Activated effector memory CD4-positive, alpha-beta T cell treated with Interleukin-2 at 50 U/mL for 16 hours (primary cell): ENCODE measurements at places on chromosomes 5 and 9.

- DNase-seq: no peak
These were observed 157.2 kb downstream of the ESM1 start for GRCh38 chr5:54828151-54828550.

DNA sequence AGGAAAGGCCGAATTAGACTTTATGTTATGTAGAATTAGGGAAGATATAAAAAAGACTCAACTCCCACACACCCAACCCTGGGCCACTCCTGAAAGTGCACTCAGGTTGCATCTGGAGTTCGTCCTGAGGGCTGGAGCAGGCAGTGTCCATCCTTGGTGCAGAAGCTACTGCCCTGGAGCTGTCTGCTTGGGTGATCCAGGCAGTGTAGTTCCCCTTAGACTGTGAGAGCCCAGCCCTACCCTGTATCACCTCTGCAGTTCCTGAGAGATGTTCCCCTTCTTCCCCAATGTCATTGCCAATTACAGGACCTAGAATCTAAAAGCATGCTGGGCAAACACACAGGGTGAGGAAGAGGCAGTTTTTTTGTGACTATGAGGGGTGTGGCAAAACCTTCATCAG is 368.3 kb upstream of the ST8SIA4 start:
- no peak for DNase-seq

DNA sequence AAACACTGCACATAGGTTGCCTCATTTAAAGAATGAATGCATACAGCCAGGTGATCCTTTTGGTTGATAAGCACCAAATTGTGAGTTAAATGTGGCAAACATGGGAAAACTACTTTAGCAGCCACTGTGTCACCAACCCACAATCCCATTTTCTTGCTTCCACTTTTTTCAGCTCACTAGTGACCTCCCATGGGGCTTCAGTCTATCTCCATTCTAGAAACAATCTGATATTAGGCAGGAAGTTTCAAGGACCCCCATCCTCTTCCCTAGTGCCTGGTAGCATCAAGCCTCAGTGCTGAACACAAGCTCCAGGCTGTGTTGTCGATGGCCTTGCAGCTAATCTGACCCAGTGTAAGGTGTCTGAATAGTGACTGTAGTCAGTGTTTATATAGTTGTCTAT is 66.2 kb downstream of the PLPPR1 start:
- DNase-seq: no peak

DNA sequence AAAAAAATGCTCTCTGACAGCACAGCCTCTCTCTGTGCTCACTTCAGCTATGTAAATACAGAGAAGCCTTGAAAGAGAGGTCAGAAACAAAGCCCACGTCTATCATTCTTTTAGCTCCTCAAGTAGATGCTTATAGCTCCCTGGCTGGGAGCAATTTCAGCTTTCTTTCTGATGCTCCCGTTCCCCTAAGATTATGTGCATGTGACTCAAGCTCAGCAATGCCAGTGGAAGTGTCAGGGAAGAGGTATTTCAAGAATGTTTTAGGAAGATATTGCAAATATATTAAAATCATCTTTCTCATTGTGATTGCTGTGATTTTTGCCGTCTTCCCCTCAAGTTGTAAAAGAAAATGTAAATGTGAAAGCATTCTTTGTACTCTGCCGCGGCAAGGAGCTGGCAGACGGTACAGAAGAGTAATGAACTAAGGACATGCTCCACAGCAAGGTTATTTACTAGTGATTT is 1353.7 kb upstream of the ACO1 start:
- no peak for DNase-seq

- no peak for DNase-seq
These were observed 2.6 kb downstream of the LURAP1L start for GRCh38 chr9:12777121-12778022.

DNA sequence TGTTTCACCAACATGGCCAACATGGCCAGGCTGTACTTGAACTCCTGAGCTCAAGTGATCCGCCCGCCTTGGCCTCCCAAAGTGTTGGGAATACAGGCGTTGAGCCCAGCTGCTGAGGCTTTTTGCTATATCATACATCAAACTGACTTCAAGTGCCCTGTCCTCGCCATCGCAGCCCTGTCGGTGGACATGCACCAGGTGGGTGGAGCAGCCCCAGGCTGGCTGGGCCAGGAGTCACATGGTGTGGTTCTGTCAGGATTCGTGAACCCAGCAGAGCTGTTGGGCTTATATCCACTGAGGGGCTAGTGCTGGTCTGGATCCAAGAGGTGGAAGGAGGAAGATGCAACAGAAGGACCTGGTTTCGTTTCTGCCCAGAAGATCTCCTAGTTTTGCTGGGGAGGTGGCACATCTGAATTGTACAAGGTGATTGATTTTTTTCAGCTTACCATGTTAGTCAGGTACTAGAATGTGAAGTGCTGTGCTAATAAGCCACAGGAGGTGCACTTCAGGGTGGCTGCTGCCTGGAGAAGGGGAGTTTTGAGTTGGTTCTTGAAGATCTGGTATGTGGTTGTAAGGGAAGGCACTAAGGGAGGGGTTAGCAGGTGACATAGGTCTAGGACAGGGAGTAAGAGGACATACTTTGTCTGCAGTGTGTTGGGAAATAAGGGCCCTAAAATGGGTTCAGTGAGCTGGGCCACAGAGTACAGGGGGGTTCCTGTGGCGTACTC is 16.1 kb downstream of the PCBD2 start:
- no peak for DNase-seq

DNA sequence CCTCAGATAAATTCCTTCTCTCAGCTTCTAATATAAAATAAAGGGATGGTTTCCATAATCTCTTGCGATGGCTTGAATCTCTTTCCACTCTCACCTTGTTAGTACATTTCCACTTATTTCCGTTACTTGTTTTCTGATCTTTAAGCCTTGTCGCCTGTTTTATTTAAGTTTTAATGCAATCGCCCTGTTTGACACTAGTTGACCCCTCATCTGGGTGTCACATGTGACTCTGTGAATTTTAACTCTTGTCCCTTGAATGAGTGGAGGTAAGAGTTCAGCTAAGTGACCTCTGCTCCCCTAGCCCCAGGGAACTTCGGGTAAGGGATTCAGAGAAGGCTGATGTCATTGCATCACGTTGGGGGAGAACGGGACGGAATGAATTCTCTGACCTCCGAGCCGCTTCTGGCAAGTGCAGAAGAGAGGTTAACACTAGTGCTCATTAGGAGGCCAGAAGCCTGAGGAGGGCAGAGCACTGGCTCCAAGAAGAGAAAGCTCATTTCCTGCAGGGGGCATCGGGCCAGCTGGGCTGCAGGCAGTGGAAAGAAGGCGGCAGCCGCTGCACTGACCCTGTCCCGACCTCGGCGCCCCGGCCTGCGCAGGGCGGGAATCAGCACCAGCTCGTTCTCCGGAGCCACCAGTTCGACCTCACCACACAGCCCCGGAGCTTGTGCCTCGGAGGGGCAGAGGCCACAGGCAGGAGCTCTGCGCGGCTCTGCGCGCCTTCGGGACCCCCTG is 569 bp downstream of the HINT2 start:
- peak; percentile 10 for DNase-seq

- DNase-seq: no peak
These were observed 24.2 kb upstream of the SHISAL2B start for GRCh38 chr5:64666078-64666477.

- DNase-seq: no peak
These were observed 62.8 kb downstream of the MED10 start for GRCh38 chr5:6315580-6315979.

DNA sequence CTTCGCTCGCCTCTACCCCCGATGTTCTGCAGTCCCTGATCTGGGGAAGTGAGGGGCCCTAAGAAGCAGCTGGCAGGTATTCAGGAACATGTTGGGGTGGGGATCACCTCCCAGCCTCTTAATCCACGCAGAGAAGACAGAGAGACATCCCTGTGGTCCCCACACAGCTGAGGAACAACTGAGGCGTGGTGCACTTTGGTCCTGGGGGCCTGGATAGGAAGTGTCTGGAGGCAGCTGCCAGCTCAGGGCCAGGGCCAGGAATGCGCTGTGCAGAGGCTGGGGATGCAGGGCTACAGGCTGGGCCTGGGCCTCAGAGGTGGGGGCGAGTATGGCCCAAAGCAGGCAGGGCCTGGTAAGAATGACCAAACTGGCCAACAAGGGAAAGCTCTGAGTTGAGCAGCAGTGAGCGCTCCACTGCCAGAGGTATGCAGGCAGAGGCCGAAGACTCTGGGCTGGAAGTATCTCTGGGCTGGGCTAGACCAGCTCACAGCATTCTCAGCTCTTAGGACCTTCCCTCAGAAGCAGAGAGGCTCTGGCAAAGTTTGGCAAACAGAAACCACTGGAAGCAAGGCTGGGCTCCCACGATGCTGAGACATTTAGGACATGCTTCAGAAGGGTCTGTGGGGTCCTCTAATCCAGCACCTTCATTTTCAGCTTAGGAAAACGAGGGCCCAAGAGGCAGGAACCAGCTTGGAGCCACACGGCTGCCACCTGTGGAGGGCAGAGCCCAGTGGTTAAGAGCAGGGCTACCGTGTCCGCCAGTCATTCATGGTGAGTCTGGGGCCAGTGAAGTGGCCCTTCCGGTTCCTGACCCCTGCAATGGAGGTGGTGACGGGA is 174.4 kb downstream of the GAPVD1 start:
- no peak for DNase-seq

- no peak for DNase-seq
These were observed 615.7 kb upstream of the MEF2C start for GRCh38 chr5:89498699-89499098.

GRCh38 chr5:19047277-19047676 is 940.7 kb downstream of the CDH18 start:
- no peak for DNase-seq

- DNase-seq: no peak
These were observed 339.8 kb upstream of the ARRDC3 start for GRCh38 chr5:91722736-91723467.

DNA sequence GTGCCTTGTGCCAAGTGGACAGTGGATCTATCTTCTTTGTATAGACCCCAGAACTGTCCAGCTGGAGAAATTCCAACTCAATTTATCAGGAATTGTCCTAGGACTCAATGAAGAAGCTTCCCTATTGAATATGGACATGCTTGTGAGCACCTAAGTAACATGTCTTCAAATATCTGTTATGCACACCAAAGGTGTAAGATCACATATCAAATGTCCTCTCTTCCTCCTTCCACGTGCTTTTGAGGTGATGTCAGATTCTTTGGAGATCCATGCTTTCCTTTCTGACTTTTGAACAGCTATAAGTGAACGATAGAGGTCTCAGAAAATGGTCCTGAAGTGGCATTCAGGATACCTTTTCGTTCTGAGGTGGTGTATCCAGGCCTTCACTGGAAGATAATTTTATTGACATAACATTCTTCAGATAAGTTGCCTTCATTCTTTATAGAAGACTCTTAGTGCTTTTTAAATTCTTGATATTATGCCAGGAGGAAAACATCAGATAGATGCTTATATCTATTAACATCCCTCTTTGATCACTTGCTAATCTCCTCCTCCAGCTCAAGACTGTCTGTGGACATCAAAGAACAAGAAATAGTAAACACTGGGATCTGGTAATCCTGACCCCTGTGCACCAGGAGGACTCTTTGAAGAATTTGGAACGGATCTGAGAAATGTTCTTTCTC is 246.4 kb downstream of the SMARCA2 start:
- no peak for DNase-seq

DNA sequence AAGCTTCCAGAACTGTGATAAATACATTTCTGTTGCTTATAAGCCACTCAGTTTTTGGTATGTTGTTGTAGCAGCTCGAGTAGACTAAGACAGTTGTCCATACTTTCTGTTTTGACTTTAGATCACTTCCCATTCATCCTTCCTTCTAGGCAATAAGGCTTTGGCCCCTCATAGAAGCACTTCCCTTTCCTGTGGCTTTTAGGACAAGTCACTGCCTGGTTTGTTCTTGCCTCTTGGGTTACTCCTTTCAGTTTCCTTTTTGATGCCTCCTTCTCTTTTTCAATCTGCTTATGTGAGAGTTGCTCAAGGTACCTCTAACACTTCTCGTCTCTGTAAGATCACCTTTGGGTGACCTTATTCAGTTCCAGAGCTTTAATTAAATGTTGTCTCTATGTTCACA is 72.4 kb upstream of the NTRK2 start:
- DNase-seq: no peak

DNA sequence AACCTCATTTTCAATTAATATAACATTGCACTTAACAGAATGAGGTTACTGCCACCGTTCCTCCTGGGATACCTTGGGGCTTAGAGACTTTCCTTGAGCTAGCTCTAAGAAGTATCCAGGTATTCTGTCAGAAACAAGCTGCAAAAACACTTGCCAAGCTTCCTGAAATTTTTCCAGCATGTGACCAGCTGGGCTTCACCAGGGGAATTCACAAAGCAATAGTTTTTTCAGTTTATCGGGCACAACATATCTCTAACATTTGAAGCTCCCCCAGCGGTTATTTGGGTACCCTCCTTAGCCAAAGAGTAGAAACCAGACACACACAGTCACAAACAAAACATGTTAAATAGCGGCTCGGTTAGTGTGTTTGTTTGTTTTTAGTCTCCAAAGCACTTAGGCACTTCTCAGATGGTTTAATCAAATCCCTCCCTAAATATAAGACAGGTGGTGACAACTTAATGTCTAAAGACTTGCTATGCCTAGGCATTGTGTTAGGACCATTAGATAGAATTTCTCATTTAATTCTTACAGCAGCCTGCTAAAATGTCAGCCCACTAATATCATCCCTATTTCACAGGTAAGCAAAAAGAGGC is 278.2 kb downstream of the GLIS3 start:
- DNase-seq: no peak

- DNase-seq: no peak
These were observed 18.2 kb downstream of the TTC23L start for GRCh38 chr5:34857161-34857560.
